ENCODE measurements at places on chromosomes 2 and 18.
A peak's percentile ranks its signal among the peaks of the same experiment; 100 is the strongest.

GRCh38 chr2:223580951-223581350, 21.2 kb downstream of the SCG2 start:
- no peak for DNase-seq

DNA sequence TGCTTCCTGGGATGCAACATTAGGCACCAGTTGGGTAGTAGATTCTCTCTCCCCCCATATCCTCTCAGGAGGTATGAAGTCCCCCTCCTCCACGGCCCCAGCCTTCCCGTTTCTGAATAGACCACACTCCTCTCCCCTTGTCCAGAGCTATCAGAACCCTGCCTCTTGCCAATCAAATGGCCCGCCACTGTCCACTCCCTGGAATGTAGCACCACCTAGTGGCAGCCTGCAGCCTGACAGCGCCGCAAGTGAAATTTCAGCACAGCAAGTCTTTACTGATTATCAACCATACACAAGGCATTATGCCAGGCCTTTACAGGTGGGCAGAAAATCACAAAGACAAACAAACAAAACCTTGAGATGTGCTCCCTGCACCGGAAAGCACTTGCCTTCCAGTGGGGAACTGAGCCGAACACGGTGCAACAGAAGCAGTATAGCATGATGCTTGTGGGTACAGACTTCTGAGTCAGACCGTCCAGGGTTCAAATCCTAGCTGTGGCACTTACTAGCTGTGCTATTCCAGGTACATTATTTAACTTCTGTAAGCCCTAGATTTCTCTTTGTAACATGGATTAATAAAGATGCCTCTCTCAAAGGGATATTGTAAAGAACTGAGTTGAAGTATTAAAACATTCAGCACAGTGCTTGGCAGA, 174.0 kb downstream of the SMAD2 start:
- peak; percentile 72 for DNase-seq

DNA sequence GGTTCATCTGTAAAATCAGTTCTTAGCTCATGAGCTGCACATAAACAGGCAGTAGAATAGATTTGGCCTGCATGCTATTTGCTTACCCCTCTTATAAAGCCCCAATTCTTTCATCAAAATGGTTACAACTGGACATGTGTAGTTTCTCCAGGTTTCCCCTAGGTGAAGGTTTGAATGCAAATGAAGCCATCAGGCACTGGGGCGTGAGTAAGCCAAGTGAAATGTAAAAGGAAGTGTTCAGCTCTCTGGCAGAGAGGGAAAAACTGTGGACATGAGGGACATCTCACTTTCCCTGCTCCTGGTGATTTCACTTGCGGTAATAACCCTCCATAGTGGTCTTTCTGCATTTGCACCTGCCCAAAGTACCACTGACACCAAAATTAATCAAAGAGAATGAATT, 1402.3 kb upstream of the LRRTM1 start:
- no peak for DNase-seq

GRCh38 chr2:136051725-136052048, 66.3 kb upstream of the DARS1 start:
- DNase-seq = no peak

- no peak for DNase-seq
These were observed 192.1 kb upstream of the CXCR4 start for GRCh38 chr2:136310005-136310495.

DNA sequence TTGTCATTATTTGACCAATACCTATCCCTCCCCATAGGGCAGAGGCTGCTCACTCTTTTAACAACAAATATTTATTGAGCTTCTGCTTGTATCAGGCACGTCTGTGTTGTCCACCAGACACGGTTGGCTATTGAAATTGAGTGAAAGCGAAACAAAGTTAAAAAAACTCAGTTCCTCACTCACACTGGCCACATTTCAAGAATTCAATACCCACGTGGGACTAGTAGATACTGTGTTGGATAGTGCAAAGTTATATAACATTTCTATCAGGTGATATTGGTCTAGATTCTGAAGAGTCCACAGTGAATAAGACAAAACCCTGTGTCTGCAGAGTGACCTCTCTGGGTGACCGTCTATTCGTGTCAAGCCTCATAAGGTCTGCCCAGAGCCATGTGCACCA, 43.9 kb upstream of the GALR1 start:
- DNase-seq = no peak

All from liver (tissue), 10 donors.